ENCODE measurements at places on chromosomes 12 and 14.

DNA sequence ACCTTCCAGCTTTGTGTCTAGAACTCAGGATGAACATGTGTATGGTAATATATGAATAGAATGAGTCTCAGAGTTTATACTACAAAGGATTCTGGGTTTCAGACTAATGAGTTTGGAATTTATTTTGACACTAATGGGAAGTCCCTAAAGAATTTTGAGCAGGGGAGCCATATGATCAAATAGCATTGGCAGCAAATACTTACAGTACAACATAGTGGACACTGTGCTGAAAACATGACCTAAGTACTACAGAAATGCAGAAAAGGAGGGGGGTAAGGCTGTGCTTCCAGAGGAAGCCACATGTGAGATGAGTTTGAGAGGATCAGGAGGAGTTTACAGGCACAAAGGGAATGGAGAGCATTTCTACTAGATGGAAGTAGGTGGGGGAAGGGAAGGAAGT lies 225.8 kb downstream of the C12orf42 start:
- DNase-seq, result no peak

DNA sequence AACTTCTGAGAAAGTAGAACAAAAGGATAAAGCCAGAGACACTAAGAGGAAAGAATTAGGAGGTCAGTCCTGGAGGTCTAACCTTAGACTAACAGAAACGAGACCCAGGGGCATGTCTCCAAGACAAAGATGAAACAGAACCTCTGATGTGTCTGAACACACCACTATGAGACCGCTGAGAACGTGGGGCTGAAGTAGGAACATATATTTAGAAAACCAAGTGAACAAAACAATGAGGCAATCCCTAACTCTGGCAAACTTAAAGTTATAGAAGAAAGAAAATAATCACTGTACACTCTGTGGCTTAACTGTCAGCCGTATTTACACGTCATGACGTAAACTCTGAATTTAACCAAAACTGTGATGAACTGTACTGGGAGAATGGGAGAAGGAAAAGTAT lies 17.9 kb downstream of the KCTD10 start:
- DNase-seq, result no peak

DNA sequence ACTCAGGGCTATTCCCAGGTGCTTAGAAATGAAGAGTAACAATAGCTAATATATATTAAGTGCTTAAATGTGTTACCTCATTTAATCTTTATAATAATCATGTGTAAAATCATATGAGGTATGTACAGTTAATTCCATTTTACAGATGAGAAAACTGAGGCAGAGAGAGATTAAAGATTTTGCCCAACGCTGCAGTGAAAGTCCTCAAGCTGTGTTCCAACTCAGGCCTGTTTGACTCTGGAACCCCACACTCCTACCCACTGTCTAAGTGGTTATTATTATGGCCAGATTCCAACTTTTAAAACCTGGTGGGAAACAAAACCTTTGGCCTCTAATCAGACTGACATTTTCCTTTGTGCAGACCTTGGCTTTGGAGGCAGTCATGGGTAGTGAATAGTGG lies 10.2 kb downstream of the CMTM5 start:
- DNase-seq, result no peak

- no peak for DNase-seq
These were observed 59.7 kb downstream of the LGMN start for GRCh38 chr14:92688434-92689375.

GRCh38 chr12:84348582-84348981 lies 564.0 kb downstream of the SLC6A15 start:
- no peak for DNase-seq

GRCh38 chr14:92581966-92582566 lies 68.5 kb downstream of the RIN3 start:
- no peak for DNase-seq

DNA sequence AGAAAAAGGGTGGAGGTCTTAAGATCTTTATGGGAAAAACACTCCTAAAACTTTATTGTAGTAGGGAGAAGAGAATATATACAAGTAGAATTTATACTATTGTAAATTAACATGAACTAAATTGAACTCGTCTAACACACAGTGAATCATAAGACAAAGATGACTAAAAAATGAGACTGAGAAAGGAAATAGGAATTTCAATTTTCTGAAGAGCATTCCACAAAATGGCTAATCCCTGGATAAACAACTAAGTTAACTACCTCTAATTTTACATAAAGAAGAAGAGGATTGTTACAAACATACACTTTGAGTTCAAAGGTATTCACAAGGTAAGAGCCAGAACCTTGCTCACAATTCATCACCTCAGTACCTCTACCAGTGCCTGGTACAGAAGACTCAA lies 2.0 kb downstream of the MAP4K5 start:
- DNase-seq, result no peak

GRCh38 chr14:100723135-100723829 lies 3.4 kb upstream of the DLK1 start:
- no peak for DNase-seq

DNA sequence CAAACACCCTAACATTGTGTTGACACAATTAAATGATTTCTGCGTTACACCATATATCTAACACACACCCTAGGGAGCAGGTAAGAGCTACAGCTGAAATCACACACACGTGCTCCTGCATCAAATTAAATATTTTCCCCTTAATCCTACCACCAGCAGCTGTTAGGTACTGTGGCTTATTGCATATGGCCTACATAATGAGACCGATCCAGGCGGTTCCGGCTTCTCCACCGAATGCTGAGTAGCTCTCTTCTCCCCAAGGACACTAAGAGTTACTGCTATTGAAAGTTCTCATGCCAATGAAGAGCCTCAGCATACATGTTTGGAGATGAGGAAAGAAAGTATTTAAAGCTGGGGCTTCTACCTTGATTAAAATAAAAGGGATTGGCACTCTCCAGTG lies 472.2 kb upstream of the STXBP6 start:
- DNase-seq, result no peak

All from CD14-positive monocyte (primary cell).